CD4-positive, alpha-beta T cell treated with Interleukin-2 at 100 ng/mL for 4 hours (primary cell): ENCODE measurements at places on chromosomes 3 and 15.

DNA sequence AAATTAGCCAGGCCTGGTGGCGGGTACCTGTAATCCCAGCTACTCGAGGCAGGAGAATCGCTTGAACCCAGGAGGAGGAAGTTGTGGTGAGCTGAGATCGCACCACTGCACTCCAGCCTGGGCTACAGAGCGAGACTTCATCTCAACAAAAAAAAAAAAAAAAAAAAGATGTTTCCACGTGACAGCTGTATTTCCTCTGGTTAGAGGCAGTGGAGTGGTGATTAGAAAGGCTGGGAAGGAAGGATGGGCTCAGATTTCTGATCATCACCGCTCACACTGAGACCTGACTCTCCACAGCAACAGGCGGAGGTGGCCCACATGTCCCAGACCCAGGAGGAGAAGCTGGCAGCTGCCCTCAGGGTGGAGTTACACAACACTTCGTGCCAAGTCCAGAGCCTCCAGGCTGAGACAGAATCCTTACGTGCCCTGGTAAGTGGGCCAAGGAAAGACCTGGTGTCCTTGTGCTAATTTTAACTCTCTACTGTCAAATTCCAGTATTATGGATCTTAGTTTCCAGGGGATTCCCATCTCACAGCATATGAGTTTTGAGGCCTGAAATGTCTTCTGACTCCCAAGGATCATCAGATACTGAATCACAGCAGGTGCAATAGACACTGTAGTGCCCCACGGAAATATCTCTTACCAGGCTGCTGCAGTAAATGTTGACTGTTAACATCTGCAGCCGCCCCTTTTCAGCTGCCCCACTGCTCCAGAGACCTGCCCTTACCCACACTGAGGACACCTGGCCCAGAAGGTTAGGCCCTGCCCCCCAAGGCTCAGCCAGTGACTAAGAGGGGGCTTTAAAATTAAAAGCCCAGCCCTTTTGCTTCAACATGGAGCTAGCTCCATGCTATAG is 66.9 kb downstream of the BFSP2 start:
- no peak for DNase-seq

DNA sequence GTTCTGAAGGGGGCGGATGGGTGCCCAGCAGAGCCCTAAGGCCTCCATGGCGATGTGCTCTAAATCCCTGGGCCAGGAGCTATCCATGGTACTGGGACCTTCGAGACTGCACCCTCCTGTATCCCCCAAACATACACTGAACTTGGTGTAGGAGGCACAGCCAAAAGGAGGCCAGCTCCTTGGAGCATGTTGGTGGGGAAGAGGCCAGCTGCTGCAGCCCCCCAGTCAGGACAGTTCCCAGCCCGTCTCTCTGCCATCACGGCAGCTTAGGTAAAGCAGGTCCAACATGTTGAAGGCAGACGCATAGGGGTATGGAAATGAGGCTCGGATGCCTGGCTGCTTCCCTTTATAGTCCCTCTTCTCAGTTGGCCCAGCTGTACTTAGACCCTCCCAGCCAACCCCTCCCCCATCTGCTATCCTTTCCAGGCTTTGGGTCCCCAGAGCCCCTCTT is 1.8 kb downstream of the CAMKV start:
- DNase-seq: no peak

GRCh38 chr3:142267269-142267668 is 41.9 kb upstream of the GK5 start:
- DNase-seq: no peak

DNA sequence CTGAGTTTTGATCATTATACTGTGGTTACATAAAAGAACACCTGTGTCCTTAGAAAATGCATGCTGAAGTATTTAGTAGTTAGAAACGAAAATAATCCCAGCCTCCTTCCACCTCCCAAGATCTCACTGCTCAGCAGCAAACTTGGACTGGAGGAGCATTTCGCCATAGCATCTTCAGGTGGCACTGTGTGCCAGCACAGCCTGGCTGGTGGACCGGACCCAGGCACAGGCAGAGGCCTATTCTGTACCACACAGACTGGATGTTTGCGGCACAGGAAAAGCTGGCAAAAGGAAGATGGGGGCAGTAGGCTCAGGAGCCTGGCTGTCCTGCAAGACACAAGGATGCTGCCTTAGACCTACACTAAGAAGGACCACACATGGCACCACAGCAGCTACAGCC is 10.2 kb downstream of the STIMATE start:
- DNase-seq: no peak

GRCh38 chr3:128236657-128237056 is 83.4 kb downstream of the EEFSEC start:
- no peak for DNase-seq

DNA sequence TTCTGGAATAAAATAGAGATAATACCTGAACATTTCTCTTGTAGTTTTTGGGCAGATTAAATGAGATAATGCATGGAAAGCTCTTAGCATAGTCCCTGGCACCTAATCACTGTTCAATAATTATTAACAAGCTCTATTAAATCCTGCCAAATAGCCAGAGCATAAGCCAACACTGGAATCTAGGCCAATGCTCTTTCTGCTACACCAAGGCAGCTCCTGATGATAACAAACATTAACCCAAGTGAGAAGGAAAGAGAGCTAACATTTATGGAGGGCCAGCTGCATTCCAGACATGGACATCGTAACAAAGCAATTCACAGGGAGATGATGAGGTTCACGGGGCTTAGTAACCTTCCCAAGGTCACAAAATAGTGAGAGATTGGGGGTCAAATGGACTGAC is 23.3 kb downstream of the LARP6 start:
- no peak for DNase-seq

- DNase-seq: no peak
These were observed 37.3 kb downstream of the CRYGS start for GRCh38 chr3:186506857-186507256.

DNA sequence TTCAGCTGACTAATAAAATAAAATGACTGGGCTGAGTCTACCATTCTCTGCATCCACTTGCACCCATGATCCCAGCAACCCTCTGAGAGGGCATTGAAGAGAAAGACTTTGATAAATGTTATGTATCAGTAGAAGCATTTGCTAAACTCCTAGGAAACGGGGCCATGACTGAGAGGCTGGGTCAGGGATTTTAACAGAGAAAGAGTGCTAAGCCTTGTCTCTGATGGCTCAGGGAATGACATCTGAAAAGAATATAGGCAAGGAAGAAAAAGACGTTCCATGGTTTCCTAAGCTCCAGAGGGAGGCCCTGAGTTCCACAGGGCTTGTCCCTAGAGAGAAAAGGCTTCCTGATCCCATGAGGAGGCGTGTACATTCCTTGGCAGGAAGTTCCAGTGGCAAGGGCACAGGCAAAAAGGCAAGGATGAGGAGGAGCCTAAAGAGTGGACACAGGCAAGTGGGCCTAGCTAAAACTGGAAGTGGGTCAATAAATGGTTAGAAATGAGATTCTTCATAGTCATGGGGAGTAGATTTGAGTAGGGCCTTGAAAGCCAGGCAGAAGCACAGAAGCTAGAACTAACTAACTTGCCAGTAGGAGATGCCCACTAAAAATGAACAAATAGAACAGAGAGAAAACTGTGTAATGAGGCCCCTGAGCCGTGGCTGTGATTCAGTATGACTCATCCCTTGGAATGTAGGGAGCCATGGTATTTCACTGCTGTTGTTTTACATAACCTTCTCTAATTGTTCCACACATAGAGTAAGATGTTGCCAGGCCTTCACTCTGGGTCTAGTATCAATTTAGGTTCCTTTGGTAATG is 44.9 kb upstream of the MANF start:
- no peak for DNase-seq

DNA sequence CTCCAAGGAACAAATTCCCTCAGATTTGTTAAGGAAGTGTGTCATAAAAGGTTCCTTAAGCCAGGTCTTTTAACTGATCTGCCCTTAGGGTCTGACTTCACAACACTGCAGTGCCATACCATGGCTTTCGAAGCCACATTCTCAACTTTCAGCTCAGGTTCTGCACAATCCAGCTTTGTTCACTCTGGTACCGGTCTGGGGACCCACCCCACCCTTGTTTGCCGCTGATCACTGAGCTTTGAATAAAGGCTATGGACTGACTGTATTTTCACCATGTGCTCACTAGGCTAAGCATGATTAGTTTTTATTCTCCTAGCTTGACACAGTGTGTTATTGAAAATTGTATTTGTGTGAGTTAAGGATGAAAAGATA is 15.9 kb downstream of the SNX1 start:
- DNase-seq: no peak

- no peak for DNase-seq
These were observed 182.6 kb downstream of the TP63 start for GRCh38 chr3:189813647-189814240.

- DNase-seq: no peak
These were observed 57.6 kb upstream of the NEO1 start for GRCh38 chr15:72994534-72995177.

DNA sequence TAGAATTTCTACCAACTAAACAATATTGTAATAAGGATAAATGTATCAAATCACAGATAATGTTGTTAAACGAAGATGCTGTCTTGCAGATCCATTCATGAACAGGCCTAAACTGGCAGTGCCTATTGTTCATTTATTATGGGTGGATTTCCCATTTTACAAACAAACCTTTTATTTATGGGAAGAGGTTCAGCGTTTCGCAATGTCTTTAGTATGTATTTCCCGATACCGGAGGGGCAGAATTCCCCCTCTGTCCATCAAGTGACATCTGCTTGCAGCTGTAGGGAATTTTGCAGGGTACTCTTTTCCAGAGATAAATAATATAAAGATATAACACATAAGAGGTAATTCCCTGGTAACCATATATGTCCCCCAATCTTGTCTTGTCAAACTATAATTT is 5.7 kb downstream of the CEP19 start:
- no peak for DNase-seq

DNA sequence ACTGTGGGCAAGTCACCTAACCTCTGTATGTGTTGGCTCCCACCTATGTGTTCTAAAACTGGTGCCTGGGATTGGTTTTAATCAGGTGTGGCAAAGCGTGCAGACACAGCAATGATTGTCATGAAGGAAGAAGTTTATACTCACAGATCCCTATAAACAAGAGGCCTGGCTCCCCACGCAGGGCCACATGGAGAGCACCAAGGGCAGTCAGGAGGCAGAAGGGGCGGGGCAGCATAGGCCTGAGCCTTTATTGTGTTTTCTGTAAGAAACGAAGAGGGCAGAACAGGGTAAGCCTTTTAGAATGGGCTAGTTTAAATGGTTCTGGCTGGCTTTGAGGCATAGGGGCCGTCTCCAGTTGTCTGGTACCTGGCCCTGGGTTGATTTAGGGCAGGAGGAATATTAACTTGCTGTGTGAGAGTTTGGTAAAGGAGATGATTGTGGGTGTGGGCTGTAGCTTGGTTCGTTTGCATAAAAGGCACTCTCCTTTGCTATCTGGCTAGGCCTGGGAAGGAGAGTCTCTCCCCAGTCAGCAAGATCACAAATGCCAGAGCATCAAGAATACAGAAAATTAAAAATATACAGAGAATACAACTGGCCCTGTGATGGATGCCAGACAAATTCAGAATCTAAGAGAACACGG is 2.2 kb upstream of the FBXW12 start:
- no peak for DNase-seq

GRCh38 chr3:154178172-154178571 is 57.0 kb downstream of the ARHGEF26 start:
- no peak for DNase-seq

DNA sequence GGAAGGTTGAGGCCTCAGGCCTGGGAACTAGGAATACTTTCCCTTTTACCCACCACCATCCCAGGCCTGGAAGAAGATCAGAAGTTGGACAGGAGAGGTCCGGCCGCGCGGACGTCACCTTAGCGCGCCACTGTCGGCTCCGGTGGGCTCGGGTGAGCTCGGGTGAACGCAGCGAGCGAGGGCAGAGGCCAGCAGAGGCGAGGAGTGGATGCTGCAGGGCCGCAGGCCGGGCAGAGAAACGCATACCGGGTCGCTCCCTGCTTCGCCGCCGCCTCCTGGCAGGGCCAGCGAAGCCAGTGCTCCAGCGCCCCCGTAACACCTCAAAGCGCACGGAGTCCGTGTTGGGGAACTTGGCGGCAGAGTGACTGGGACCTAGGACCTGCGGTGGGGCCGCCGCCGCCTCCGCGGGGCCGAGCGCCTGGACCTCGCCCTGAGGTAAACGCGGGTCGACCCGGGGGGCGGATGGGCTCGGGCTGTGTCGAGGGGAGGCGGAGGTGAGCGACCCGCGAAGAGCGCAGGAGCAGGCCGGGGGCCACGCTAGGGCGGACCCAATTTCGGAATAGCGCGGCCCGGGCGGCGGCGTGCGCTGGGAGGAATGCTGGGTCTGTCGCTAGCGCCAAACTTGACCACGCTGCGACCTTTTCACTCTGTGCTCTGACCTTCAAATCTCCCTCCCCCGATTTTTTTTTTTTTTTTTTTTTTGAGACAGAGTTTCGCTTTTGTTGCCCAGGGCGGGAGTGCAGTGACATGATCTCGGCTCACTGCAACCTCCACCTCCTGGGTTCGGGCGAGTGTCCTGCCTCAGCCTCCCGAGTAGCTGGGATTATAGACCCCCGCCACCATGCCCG is 1.6 kb downstream of the CYP11A1 start:
- DNase-seq: no peak
